ENCODE measurements at places on chromosomes 11 and 22. TPM values are rescaled to one million over a fixed set of nuclear protein-coding genes. Genes with fewer than 3 reads are reported as not detected.

DNA sequence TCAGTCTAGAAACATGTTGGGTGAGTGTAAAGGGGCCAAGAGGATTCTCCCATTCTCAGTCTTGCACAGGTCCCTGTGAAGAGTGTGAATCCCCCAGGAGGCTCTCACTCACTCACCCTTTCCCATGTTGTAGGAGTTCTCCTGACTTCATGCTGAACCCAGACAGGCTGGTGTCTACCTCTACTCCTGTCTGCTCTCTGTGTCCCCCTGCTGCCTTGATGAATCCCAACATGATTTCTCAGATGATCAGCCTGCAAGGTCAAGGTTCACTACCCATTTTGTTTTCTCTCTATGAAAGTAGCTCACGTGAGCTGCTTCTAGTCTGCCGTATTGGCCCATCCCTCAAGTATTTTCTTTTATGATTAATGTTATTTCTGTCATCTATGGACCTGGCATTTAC, 500.6 kb downstream of the ETS1 start:
- DNase-seq = no peak
- H3K36me3 ChIP-seq = no peaks in the 10 kb centered on the region
- no peaks in the 10 kb centered on the region for H3K27me3 ChIP-seq
- H3K4me3 ChIP-seq = no peak overlapping the region
- H3K27ac ChIP-seq = no peak overlapping the region
- H3K4me1 ChIP-seq = peaks cover 26% of the 10 kb centered on the region

DNA sequence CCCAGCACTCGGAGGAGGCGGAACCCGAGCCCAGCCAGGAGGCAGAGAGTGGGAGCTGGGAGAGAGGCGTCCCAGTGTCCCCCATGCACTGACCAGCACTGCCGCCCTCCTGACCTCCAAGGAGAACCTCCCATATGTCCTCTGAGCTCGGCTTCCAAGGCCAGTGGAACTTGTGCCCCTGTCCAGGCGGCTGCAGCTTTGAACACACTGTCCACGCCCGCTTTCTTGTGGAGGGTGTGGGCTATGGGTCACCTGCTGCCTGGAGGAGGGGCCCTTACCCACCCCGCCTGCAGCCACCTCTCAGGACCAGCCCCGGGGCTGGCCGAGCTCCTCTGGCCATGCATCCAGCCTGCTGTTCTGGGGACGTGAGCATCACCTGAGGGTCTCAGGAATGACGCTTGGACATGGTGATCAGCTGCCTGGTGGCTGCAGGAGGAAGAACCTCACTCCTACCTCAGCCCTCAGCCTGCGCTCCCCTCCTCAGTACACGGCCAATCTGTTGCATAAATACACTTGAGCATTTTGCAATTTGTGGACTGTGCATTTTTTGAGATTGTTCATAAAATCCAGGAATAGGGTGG, 22.2 kb upstream of the MUC5B start:
- H3K4me3 ChIP-seq = no peak overlapping the region
- H3K36me3 ChIP-seq = no peaks in the 10 kb centered on the region
- no peaks in the 10 kb centered on the region for H3K4me1 ChIP-seq
- no peaks in the 10 kb centered on the region for H3K27me3 ChIP-seq

GRCh38 chr22:31627223-31627731, 34.7 kb downstream of the PISD start:
- no peaks in the 10 kb centered on the region for H3K36me3 ChIP-seq
- H3K27ac ChIP-seq = peak overlapping the region; percentile 31
- no peaks in the 10 kb centered on the region for H3K27me3 ChIP-seq

- no peak for DNase-seq
- peaks cover under 1% of the 10 kb centered on the region for H3K36me3 ChIP-seq
- no peaks in the 10 kb centered on the region for H3K27me3 ChIP-seq
- H3K27ac ChIP-seq = no peak overlapping the region
Measured at GRCh38 chr11:44071157-44071556, 5.1 kb downstream of the ACCS start.

DNA sequence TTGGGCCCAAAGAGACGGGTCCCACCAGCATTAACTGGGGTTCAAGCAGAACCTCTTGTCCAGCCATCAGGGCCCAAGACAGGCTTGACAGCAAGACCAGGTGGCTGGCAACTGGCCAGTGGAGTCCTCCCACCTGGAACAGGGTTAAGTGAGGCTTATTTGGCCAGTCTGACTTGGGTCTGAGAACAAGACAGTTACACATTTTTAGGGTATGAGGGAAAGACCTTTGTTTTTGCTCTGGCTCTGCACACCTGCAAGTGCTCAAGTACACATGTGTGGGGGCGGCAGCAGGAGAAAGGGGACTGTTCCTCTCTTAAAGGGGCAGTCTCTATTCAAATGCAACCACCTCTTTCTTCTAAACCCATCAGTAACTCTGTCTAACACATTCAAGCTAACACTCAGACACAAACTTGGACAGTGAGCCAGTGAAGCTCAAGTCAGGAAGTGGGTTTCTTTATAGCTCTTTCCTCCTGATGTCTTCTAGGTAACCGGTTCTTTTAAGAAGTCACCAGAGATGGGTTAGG, 116.2 kb downstream of the ETS1 start:
- H3K36me3 ChIP-seq = peaks cover 68% of the 10 kb centered on the region
- DNase-seq = no peak
- peak overlapping the region; percentile 69 for H3K4me3 ChIP-seq
- no peaks in the 10 kb centered on the region for H3K27me3 ChIP-seq
- peak overlapping the region; percentile 56 for H3K27ac ChIP-seq

MRGPRX4 gene
- not detected for total RNA-seq

TRIM48 gene
- total RNA-seq = not detected

PANX2 gene
- 1.8 TPM for total RNA-seq

CDC42EP1 gene
- 0.13 TPM for total RNA-seq

KRTAP5-1 gene
- not detected for total RNA-seq

CNIH2 gene
- total RNA-seq = 2.8 TPM

Measured in CD8-positive, alpha-beta memory T cell (primary cell).